B cell (primary cell): ENCODE measurements at places on chromosomes 12 and 14.

DNA sequence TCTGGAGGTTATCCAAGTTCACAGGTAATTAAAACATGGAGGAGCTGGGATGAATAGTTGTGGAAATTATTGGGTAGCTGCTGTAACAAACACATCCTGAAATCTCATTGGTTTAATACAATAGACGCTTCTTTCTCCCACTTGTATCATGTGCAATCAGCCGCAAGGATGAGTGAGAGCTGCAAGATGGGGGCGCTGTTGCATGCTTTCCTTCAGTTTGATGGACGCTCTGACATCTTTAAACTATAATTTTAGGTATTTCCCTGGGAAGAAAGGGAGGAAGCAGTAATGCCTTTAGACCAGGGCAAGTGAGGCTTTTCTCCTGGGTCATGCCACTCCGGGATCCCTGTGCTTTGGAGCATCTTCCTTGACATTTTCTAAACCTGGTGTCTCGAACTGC, 178.7 kb downstream of the PAWR start:
- H3K27me3 ChIP-seq: no peaks in the 10 kb centered on the region
- no peak overlapping the region for H3K4me3 ChIP-seq
- H3K4me1 ChIP-seq: no peaks in the 10 kb centered on the region
- H3K27ac ChIP-seq: no peak overlapping the region
- H3K36me3 ChIP-seq: no peaks in the 10 kb centered on the region

DNA sequence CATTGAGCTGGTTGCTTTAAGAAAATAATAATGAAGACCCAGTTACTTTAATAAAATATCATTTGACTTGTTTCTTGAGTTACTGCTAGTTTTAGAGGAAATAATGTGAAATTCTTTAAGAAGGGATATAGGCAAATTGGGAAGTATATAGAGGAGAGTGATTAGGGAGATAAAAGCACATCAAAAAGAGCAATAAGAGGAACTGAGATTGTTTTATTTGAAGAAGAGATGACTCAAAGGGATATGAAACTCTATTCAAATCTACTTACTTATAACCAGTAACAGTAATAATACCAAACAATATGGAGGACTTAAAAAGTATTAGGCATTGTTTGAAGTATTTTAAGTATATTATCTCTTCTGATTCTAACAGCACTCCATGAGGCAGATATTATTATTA, 37.1 kb downstream of the LRRK2 start:
- peaks cover 20% of the 10 kb centered on the region for H3K36me3 ChIP-seq
- peaks cover 32% of the 10 kb centered on the region for H3K4me1 ChIP-seq
- peak overlapping the region; percentile 32 for H3K27ac ChIP-seq

- DNase-seq: peak; percentile 35
- no peaks in the 10 kb centered on the region for H3K36me3 ChIP-seq
- no peaks in the 10 kb centered on the region for H3K4me1 ChIP-seq
- H3K27me3 ChIP-seq: peaks cover 3% of the 10 kb centered on the region
- no peak overlapping the region for H3K27ac ChIP-seq
Measured at GRCh38 chr12:52213564-52214420, 19.3 kb upstream of the KRT7 start.

DNA sequence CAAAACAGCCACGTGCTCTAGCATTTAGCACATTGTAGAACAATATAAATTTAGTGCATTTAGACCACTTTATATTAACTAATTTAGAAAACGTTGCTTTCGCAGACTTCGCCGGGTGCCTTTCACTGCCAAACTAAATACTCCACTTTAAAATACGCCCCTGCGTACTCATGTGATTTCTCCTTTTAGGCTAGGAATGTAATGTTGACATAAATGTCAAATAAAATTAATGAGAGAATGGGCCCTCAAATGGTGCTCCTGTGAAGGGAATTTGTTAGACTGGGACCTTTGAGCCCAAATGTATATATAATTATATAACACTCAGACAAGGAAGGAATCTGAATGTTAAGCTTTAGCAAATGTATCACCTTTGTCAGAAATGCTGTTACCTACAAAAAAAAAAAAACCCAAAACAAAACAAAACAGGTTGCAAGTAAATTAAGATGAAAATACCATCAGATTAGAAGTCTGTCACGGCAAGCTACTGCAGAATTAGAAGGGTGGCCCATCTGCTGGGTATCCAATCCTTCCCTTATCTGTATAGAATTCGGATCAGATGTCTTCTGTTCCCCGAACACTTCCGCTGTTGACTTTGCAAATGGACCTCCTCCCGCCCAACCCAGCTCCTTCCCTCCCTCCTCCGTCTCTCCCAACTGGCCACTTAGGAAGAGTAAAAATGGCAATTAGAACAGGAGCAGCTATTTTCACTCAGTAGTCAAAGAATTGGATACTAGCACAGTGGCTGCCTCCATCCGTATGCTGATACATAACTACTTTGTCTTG, 159.3 kb upstream of the FOXN3 start:
- no peak for DNase-seq
- no peak overlapping the region for H3K27ac ChIP-seq
- no peaks in the 10 kb centered on the region for H3K27me3 ChIP-seq

DNA sequence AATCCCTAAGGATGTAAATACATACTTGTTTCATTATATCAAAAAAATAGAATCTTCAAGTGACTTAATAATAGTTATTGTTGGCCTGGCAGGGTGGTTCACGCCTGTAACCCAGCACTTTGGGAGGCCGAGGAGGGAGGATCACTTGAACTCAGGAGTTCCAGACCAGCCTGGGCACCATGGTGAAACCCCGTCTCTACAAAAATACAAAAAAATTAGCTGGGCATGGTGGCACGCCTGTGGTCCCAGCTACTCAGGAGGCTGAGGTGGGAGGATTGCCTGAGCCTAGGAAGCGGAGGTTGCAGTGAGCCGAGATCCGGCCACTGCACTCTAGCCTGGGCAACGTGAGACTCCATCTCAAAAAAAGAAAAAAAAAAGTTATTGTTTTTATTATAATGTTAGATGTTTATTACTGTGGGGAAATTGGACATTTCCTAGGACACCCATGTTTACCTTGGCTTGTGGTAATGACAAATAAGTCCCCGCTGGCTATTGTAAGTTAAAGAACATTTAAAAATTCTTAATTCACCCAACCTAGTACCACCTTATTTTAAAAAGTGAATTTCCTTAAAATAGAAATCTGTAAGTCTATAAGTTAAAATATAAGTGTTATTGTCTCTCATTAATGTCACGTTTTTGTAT, 1.8 kb downstream of the USP15 start:
- no peak for DNase-seq
- peaks cover 42% of the 10 kb centered on the region for H3K4me1 ChIP-seq
- no peaks in the 10 kb centered on the region for H3K36me3 ChIP-seq
- H3K27me3 ChIP-seq: no peaks in the 10 kb centered on the region
- peak overlapping the region; percentile 96 for H3K27ac ChIP-seq

GRCh38 chr12:122318607-122319605, 52.6 kb upstream of the VPS33A start:
- no peak overlapping the region for H3K27ac ChIP-seq
- H3K4me3 ChIP-seq: no peak overlapping the region
- H3K27me3 ChIP-seq: no peaks in the 10 kb centered on the region
- DNase-seq: no peak

DNA sequence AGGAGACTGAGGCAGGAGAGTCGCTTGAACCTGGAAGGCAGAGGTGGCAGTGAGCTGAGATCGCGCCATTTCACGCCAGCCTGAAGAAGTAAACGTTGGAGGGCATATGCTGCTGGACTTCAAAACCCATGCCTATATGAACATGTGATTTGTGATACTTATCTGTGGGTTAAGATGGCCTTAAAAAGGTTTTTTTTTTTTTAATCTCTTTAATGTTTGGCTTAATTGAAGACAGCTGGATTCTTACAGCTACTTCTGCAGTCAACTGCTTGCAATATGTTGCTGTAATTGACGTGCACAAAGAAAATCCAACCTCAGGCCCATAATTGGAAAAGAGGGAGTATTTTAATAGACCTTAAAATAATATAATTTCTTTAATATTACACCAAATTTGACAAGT, 1.5 kb upstream of the B3GNT4 start:
- H3K27me3 ChIP-seq: peaks cover 8% of the 10 kb centered on the region
- H3K27ac ChIP-seq: no peak overlapping the region
- H3K4me3 ChIP-seq: no peak overlapping the region
- DNase-seq: no peak

DNA sequence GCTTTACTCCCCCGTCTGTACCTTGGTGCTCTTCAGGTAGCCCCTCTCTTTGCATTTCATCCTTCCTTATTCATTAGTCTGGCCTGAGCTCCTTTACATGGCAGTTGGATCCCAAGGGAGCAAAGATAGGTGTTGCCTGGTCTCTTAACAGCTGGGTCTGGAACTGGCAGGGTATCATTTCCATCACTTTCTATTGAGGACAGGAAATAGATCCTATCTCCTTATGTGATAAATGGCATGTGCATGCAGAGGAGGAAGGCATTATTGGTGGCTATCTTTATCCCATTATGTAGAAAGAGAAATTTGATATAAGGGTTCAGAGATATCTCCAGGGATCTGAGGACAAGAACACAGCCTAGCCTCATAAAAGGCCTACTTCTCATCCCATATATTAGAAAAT, 54.6 kb upstream of the OAS1 start:
- peaks cover 33% of the 10 kb centered on the region for H3K27me3 ChIP-seq
- DNase-seq: no peak
- H3K4me3 ChIP-seq: no peak overlapping the region
- H3K36me3 ChIP-seq: no peaks in the 10 kb centered on the region
- no peaks in the 10 kb centered on the region for H3K4me1 ChIP-seq

GRCh38 chr12:51971679-51972421, 20.4 kb downstream of the ACVR1B start:
- no peaks in the 10 kb centered on the region for H3K27me3 ChIP-seq
- peaks cover 48% of the 10 kb centered on the region for H3K4me1 ChIP-seq
- no peaks in the 10 kb centered on the region for H3K36me3 ChIP-seq
- peak; percentile 50 for DNase-seq
- no peak overlapping the region for H3K4me3 ChIP-seq
- H3K27ac ChIP-seq: no peak overlapping the region

- H3K27me3 ChIP-seq: no peaks in the 10 kb centered on the region
- H3K27ac ChIP-seq: no peak overlapping the region
- H3K36me3 ChIP-seq: no peaks in the 10 kb centered on the region
- H3K4me1 ChIP-seq: no peaks in the 10 kb centered on the region
Measured at GRCh38 chr12:68080577-68080976, 79.0 kb downstream of the IFNG start.

DNA sequence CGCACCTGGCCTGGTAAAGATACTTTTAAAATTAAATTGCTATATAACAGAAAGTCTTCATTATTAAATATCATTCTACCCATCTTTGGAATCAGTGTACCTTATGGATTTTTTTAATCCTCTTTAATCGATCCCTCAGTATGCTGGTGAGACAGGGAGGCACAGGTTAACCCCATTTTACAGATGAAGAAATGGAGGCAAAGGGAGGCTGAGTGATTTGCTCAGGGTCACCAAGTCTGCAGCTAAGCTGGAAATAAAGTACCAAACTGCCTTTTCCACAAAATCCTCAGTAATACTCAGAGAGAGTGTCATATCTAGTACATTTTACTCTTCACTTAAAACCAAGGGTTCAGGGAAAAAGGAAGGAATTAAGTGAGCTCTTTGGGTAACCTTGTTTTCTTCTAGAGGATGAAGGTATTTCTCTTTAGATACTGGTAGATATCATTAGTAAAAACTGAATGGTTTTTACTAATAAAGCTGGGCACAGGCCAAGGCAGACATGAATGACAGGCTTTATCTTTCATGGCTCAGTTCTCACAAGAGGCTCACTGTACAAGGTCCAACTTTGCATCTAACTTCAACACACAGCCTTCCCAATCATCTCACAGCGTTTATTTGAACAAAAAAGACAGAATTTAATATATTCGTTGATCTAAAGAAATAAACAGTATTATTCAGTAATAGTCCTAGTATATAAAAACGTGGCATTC, 35.3 kb upstream of the TTC7B start:
- no peak overlapping the region for H3K4me3 ChIP-seq
- no peak overlapping the region for H3K27ac ChIP-seq
- peaks cover 7% of the 10 kb centered on the region for H3K4me1 ChIP-seq
- H3K27me3 ChIP-seq: no peaks in the 10 kb centered on the region

GRCh38 chr14:88203291-88203690, 119.8 kb downstream of the KCNK10 start:
- no peak overlapping the region for H3K4me3 ChIP-seq
- DNase-seq: no peak
- H3K4me1 ChIP-seq: no peaks in the 10 kb centered on the region
- H3K27me3 ChIP-seq: peaks cover 4% of the 10 kb centered on the region
- H3K36me3 ChIP-seq: no peaks in the 10 kb centered on the region

DNA sequence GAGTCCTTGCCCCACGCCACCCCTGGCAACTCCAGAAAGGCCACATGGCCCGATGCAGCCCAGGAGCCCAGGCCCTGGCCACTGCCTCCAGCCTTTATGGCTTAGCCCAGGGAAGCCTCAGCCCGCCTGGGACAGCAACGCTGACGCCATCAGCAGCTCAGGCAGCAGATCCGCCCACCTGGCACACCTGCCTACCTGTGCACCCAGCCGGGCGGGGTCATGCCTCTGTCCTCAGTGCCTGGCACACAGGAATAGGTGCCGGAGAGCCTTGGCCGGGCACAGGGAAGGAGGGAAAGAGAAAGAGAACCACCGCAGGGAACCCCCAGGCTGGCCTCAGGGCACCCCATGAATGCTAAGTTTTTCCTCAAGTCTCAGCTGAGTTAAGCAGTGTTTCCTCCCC, 21.1 kb downstream of the BEGAIN start:
- H3K4me3 ChIP-seq: no peak overlapping the region
- no peaks in the 10 kb centered on the region for H3K27me3 ChIP-seq
- H3K36me3 ChIP-seq: no peaks in the 10 kb centered on the region
- no peak for DNase-seq
- peaks cover 13% of the 10 kb centered on the region for H3K4me1 ChIP-seq

DNA sequence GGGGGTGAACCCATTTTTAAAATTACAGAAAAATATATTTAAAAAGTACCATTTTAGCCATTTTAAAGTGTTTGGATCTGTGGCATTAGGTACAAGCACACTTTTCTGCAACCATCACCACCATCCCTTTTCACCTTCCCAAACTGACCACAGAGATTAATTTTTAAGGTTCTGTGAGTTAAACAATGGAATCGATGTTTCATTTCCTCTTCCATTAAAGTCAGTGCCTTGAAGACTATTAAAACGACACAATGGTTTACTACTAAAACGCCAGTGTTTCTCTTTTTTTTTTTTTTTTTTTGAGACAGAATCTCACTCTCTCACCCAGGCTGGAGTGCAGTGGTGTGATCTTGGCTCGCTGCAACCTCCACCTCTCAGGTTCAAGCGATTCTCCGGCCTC, 78.1 kb upstream of the GPR68 start:
- peaks cover 56% of the 10 kb centered on the region for H3K4me1 ChIP-seq
- peaks cover 3% of the 10 kb centered on the region for H3K36me3 ChIP-seq
- peak overlapping the region; percentile 99 for H3K27ac ChIP-seq
- DNase-seq: no peak

GRCh38 chr12:4107436-4107878, 166.1 kb upstream of the CCND2 start:
- H3K4me1 ChIP-seq: peaks cover 8% of the 10 kb centered on the region
- peak; percentile 92 for DNase-seq
- no peaks in the 10 kb centered on the region for H3K36me3 ChIP-seq
- no peak overlapping the region for H3K27ac ChIP-seq

DNA sequence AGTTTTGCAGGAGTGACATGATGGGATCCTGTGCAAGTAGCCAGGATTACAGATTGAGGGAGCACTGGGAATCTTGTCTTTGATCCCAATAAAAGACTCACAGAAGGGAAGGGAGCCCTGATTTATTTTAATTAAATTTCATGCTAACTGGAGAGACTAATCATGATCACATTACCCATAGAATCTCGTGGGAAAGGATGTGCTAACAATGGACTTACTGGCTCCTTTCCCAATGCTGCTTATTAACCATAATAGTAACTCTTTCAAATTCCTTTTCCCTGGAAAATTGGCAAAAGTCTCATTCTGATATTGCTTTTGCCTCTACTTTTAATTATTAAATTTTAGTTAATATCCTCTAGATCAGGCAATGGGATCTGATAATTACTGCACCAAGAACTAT, 174.8 kb upstream of the AVPR1A start:
- no peaks in the 10 kb centered on the region for H3K27me3 ChIP-seq
- H3K4me3 ChIP-seq: no peak overlapping the region
